ENCODE measurements at places on chromosomes 2 and 18. TPM values are rescaled to one million over a fixed set of nuclear protein-coding genes. Genes with fewer than 3 reads are reported as not detected.
A peak's percentile ranks its signal among the peaks of the same experiment; 100 is the strongest.

DNA sequence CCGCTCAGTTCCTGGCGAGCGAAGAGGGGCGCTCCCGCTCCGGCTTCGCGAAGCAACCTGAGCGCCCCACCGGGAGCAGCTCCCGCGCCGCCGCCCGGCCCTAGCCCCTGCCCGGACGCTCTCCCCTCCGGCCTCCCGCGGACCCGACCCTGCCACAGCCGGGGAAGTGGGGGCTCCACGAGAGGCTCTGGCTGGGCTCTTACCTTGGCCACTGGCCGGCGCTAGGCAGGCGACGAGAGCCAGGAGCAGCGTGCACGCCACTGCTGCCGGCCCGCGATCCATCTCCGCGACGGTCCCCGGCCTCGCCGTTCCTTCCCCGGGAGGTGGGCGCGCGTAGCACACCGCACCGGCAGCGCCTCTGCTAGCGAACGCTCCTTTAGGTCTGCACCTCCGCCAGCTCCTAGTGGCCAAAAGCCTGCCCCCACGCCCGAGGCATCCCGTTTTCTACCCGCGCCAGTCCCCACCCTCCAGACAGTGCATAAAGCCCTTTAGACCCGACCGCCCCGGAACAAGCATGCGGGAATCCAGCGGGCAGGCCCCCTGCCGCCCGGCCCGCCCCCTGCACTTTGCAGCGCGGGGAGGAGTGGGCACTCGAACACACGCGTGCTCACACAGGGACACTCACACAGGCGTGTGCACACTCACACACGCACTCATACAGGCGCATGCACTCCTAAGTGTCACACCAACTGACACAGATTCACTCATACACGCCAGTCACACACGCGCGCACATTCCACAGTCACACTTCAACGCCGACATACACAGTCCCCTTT lies at the start of gene LRP2:
LRP2 (minus strand) TSS at position 417 of the 776 bp plus-strand sequence; CDS start at position 282, 135 bp downstream.
- no peak for DNase-seq
- H3K27me3 ChIP-seq: no peaks in the 10 kb centered on the region
- H3K27ac ChIP-seq: no peak within 1 kb of the TSS
- no peaks in the 10 kb centered on the region for H3K36me3 ChIP-seq
- H3K4me3 ChIP-seq: peak within 1 kb of the TSS; percentile 63

DNA sequence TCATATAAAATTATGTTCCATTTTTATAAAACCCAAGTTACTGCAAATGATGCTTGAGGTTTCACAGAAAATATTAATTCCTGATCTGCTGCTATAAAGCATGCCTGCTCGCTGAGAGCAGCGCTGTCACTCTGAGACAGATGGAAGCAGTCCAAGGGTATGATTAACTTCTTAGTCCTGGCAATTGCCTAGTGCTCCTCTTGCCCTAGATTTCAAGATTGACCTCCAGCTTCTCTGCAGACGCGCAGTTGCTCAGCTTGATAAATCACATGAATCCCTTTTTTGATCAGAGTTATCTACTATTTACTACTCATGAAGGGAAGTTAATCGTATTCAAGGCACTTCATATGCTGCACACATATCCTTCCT lies 154.6 kb upstream of the REV1 start:
- no peak overlapping the region for H3K4me3 ChIP-seq

- no peak overlapping the region for H3K4me3 ChIP-seq
- H3K36me3 ChIP-seq: no peaks in the 10 kb centered on the region
- no peak overlapping the region for H3K27ac ChIP-seq
Measured at GRCh38 chr2:76039505-76039904, 328.8 kb upstream of the GCFC2 start.

DNA sequence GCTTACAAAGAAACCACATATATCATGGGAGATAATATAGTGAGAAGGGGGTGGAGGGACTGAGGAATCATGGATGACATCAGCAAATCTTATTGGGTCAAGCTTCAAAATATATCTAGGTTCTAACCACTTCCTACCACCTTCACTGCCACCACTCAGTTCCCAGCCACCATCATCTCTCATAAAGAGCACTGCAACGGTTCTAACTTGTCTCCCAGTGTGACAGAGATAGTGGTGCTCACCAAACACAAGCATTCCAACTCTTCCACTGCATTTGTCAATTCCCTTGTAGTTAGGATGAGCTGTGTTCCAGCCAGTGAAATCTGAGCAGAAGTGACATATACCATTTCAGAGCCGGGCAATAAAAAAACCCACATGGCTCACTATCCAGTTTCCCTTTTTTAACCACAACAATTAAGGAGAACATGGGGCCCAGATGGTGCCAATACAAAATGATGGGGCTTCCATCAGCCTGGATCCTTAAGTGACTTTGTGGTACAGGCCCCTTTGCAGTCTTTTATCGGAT lies 318.1 kb downstream of the NBAS start:
- H3K27me3 ChIP-seq: no peaks in the 10 kb centered on the region
- H3K4me1 ChIP-seq: no peaks in the 10 kb centered on the region
- DNase-seq: no peak
- no peak overlapping the region for H3K27ac ChIP-seq

DNA sequence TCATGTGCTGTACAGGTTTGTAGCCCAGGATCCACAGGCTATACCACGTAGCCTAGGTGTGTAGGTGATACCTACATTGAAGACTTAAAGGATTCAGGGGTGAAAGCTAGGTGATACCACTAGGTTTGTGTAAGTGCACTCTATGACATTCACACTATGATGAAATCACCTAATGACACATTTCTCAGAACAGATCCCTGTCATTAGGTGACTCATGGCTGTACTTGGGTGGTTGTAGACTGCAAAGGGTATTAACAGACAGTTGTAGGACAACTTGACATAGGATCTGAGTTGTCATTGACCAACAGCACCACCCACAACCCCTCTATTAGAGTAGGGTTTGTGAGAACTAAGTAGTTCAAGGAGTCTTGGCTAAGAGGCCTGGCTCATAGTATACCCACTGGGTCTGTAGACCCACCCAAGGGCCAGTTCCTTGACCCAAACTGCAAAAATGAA lies 27.7 kb upstream of the SMCHD1 start:
- no peaks in the 10 kb centered on the region for H3K4me1 ChIP-seq
- no peaks in the 10 kb centered on the region for H3K36me3 ChIP-seq
- no peak for DNase-seq
- H3K27ac ChIP-seq: no peak overlapping the region

GRCh38 chr18:23627321-23627720 lies 35.4 kb downstream of the ANKRD29 start:
- no peak overlapping the region for H3K4me3 ChIP-seq
- H3K27me3 ChIP-seq: no peaks in the 10 kb centered on the region
- no peak overlapping the region for H3K27ac ChIP-seq

DNA sequence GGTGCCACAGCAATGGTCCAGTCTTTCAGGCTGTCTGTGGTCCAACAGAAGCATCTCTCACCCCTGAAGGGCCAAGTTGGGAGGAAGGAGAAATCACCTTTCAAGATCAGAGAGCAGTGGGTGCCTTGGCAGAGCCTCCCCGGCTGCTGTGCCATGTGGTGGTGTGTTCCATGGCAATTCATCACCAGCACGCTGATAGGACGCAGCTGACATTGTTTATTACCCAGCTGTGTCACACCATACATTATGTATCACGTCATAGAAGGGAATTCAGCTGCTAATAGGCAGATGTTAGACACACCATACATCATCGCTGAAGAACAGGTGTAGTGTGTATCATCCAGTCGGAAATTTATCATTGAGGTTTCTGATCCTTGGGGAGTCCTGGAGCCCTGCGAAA lies 29.6 kb upstream of the RPL31 start:
- H3K27me3 ChIP-seq: no peaks in the 10 kb centered on the region
- H3K4me1 ChIP-seq: no peaks in the 10 kb centered on the region
- H3K36me3 ChIP-seq: no peaks in the 10 kb centered on the region
- no peak for DNase-seq
- H3K27ac ChIP-seq: no peak overlapping the region

DNA sequence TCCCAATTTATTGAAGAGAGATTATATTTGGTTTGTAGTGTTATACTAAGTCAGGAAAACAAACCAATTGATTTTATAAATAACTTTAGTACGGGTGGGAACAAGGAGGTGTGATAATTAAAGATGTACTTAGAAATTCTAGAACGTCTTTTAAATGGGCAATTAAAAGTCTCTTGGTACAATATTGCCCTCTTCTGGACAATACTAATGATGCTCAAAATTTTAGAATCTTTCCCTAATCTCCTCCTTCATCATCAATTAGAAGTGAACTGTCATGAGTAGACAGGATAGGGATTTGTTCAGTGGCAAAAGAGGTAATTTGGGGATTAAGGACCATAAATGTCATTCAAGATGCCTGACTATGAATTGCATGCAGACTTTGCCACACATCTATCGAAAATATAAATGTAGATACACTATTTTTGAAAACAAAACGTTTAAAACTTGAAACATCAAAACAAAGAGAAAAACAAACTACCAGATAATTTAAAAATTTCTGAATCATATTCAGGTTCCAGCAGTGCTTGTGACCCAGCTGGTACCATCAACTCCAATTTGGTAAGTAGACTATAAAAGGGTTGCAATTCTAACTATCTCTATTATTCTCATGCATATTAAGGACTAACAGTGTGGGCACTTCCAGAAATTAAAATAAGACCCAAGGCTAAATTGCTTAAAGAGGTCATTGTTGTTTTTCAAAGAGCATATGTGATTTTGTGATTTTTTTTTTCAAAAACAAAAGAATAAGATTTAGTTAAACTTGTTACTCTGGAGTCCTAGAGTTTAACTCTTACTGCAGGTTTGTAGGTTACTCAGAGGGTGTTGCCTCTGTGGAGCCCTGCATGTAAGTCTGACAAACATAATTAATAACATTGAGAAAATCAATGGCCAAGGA lies 123.5 kb downstream of the LAMA3 start:
- no peak overlapping the region for H3K4me3 ChIP-seq
- no peaks in the 10 kb centered on the region for H3K27me3 ChIP-seq
- DNase-seq: no peak
- no peaks in the 10 kb centered on the region for H3K4me1 ChIP-seq
- no peaks in the 10 kb centered on the region for H3K36me3 ChIP-seq

GRCh38 chr18:24052053-24052452 lies 37.5 kb downstream of the TTC39C start:
- H3K27ac ChIP-seq: peak overlapping the region; percentile 70
- DNase-seq: no peak
- H3K36me3 ChIP-seq: no peaks in the 10 kb centered on the region
- no peak overlapping the region for H3K4me3 ChIP-seq
- H3K27me3 ChIP-seq: no peaks in the 10 kb centered on the region

DNA sequence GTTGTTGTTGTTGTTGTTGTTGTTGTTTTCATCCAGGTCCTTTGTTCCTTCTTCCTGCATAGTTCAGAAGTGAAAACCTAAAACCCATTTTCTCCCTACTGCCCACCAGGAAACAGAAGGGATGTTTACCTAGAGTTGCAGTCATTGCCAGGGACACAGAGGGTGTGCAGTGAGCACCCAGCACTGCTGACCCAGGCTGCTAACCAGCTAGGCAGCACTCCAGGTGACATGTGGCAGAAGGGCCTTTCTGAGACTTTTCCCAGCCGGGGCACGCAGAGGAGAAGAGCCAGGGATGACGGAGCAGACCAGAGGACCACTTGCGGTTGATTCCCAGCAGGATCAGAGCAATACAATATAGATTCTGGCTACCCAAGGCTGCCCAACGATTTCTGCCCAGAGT lies 286.3 kb downstream of the BCL11A start:
- no peak for DNase-seq
- H3K36me3 ChIP-seq: no peaks in the 10 kb centered on the region
- no peaks in the 10 kb centered on the region for H3K27me3 ChIP-seq
- H3K4me3 ChIP-seq: no peak overlapping the region

DNA sequence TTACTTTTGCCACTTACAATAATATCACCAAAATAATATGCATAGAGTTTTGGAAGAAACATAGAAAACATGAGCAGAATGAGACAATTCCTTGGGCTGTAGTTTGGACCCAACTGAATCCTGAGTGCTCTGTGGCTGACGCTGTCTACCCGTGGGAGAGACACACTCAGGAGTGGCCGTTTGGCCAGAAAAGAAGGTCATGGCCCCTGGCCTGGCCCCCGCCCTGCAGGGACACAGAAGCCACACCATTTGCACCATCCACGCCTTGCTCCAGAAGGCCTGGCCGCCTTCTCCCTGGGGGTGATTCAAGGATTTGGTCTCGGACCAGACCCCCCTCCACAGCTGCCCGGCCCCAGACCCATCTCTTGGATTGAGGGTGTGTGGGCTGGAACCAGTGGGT lies 6.4 kb upstream of the D2HGDH start:
- H3K4me3 ChIP-seq: no peak overlapping the region
- H3K4me1 ChIP-seq: no peaks in the 10 kb centered on the region
- peaks cover 2% of the 10 kb centered on the region for H3K36me3 ChIP-seq
- H3K27ac ChIP-seq: peak overlapping the region; percentile 3

- H3K4me3 ChIP-seq: no peak overlapping the region
- H3K27me3 ChIP-seq: no peaks in the 10 kb centered on the region
- no peaks in the 10 kb centered on the region for H3K4me1 ChIP-seq
- H3K27ac ChIP-seq: no peak overlapping the region
- H3K36me3 ChIP-seq: no peaks in the 10 kb centered on the region
Measured at GRCh38 chr2:127762846-127763245, 48.1 kb downstream of the WDR33 start.

- H3K27ac ChIP-seq: peak within 1 kb of the TSS; percentile 80
- H3K4me3 ChIP-seq: peak within 1 kb of the TSS; percentile 82
- H3K27me3 ChIP-seq: no peaks in the 10 kb centered on the region
- H3K36me3 ChIP-seq: peaks cover 12% of the 10 kb centered on the region
Measured at GRCh38 chr2:241148891-241149674, at the start of gene PASK. Gene PASK (minus strand): TSS chr2:241149472. CDS start chr2:241143032, 6,440 bp downstream.

- no peaks in the 10 kb centered on the region for H3K36me3 ChIP-seq
- H3K27ac ChIP-seq: no peak overlapping the region
- H3K4me1 ChIP-seq: no peaks in the 10 kb centered on the region
- no peak for DNase-seq
Measured at GRCh38 chr2:222842491-222843174, 18.2 kb upstream of the ACSL3 start.

DNA sequence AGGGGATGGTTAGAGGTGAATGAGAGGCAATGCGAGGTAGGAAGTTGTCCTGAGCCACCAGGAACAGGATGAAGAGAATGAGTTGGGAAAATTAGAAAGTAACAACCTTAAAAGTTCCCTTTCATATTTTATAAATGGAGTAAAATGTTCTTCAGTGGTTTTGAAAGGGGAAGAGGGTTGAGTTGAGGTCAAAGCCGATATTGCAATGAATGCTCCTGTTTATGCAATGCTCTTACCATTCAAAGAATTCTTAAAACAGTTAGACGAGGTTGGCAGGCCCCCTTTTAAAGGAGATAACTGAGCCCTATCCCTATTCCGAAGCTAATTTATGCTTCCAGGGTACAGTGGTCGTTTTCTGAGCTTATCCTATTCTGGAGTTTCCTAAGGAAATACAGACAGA lies 2110.3 kb upstream of the CELF4 start:
- DNase-seq: no peak
- no peak overlapping the region for H3K27ac ChIP-seq
- no peak overlapping the region for H3K4me3 ChIP-seq
- H3K4me1 ChIP-seq: no peaks in the 10 kb centered on the region

The CHMP1B gene
- 49.8 TPM for total RNA-seq

The ROCK1 gene
- 91.0 TPM for total RNA-seq

The AQP4 gene
- total RNA-seq: 0.30 TPM

The FTCDNL1 gene
- 9.0 TPM for total RNA-seq

The PLGLB2 gene
- 6.7 TPM for total RNA-seq

The SLC9A4 gene
- total RNA-seq: not detected

The LYPD6 gene
- total RNA-seq: 9.4 TPM

All from tibial nerve (tissue), 4 donors.